ENCODE measurements at places on chromosomes 12 and 14.
A peak's percentile ranks its signal among the peaks of the same experiment; 100 is the strongest.

- DNase-seq: no peak
Observed at GRCh38 chr12:38761636-38762342, 143.6 kb downstream of the CPNE8 start.

DNA sequence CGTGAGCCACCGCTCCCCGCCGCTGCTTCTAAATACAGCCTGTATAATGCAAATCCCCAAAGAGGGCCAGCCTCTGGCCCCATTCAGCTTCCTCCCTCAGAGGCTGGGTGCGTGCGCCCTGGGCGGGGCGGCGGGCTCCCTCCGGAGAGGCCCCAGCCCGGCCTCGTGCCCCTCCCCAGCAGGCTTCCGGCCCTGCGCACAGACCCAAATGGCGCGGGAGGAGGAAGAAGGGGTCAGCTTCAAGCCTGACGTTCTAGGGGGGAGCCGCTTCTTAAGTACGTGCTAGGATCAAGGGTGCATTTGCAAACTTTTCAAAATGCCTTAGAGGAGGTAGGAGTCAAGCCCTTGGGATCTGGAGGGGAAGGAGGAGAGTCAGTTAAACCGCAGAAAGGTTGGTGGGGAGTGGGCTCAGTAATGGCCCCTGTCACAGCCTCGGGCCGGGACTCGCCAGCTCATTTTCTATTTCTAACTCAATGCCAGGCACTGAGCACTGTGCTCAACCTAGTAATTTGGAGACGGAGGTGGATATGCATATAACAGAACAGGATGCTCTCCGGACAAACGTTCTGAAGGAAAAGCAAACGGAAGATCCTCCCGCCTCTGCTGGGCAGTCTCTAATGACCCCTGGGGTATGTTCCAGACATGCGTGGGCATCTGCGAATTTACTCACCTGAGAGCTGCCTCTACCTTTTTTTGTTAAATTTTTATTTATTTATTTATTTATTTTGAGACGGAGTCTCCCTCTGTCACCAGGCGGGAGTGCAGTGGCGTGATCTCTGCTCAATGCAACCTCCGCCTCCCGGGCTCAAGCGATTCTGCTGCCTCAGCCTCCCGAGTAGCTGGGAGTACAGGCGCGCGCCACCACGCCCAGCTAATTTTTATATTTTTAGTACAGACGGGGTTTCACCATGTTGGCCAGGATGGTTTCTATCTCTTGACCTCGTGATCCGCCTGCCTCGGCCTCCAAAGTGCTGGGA lies 32.3 kb downstream of the NINJ2 start:
- DNase-seq: no peak

GRCh38 chr12:53452159-53453077 lies 516 bp downstream of the PCBP2 start:
- DNase-seq: peak; percentile 82

GRCh38 chr12:88381466-88381865 lies 198.8 kb downstream of the KITLG start:
- no peak for DNase-seq

- no peak for DNase-seq
Observed at GRCh38 chr14:95557832-95558231, 23.0 kb downstream of the GLRX5 start.

- DNase-seq: no peak
Observed at GRCh38 chr14:72643317-72643801, 250.5 kb downstream of the DPF3 start.

GRCh38 chr14:51859131-51859530 lies 1.3 kb upstream of the GNG2 start:
- no peak for DNase-seq

DNA sequence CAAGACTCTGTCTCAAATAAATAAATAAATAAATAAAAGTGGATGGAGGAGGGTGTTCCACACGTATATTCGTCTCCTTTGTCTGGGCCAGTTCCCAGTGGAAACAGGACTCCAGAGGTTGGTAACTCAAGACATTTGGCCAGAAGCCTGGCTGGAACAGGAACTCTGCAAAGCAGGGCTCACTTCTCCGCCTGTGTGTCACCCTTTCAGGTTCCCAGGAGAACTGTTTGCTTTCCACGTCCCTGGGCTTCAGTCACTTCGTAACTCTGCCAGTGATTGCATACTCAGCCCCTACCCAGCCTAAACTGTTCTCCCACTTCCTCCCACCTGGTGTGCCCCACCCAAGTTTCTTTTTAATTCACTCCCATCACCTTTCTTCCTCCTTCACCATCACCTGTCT lies 7.0 kb upstream of the UBE2N start:
- no peak for DNase-seq

- DNase-seq: no peak
Observed at GRCh38 chr14:100629696-100630095, 42.5 kb upstream of the BEGAIN start.

- DNase-seq: no peak
Observed at GRCh38 chr12:122966743-122967550, 684 bp upstream of the ABCB9 start.

DNA sequence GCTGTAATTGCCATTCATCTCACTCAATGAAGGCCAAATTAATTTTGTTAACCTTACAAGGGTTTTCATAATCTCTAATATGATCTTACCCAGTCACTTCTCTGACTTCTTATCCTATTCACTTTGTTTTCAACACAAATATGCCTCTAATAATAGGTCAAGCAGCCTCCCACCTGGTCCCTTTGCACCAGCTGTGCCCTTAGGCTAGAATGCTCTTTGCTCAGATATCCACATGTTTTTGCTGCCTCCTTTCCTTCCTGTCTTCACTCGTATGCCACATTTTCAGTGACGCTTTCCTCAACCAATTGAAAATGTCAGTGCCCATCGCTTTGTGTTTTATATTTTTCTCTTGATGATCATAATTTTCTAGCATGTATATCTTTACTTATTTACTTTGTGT lies 106.4 kb upstream of the SYT10 start:
- no peak for DNase-seq

GRCh38 chr14:84482256-84483071 lies 1047.5 kb upstream of the FLRT2 start:
- DNase-seq: no peak

DNA sequence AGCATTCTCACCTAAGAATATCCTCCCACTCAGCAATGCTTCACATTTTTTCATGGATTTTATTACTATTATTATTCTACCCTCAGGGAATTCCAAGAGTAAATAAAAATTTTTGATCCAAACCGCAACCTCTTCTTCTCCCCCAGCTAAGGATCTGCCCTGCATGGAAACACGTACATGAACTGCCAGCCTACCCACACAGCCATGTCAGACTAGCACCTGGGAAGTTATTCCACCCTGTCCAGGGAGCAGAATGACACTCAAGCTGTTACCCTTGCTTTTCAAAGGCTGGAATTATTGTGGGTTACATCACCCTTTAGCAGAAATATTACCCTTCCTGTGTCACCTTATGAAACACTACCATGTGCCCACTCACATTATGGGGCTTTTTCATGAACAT lies 227.3 kb upstream of the USP15 start:
- no peak for DNase-seq

DNA sequence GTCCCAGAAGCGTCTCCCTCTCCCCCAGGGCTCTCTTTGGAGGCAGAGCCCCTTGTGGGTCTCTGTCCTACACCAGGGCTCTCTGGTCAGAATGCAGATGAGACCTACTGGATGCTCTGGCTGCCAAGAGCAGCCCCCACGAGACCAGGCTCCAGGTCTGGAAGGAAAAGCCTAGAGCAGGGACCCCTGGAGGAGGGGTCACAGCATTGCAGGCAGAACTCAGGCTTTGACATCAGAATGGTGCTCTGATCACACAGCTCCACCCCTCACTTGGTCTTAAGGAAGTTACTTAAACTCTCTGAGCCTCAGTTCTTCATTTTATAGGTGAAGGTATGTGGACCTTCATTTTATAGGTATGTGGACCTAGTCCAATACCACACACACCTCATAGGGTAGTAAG lies 83.1 kb downstream of the ARL6IP4 start:
- no peak for DNase-seq
